ENCODE measurements at places on chromosomes 7 and 10.

DNA sequence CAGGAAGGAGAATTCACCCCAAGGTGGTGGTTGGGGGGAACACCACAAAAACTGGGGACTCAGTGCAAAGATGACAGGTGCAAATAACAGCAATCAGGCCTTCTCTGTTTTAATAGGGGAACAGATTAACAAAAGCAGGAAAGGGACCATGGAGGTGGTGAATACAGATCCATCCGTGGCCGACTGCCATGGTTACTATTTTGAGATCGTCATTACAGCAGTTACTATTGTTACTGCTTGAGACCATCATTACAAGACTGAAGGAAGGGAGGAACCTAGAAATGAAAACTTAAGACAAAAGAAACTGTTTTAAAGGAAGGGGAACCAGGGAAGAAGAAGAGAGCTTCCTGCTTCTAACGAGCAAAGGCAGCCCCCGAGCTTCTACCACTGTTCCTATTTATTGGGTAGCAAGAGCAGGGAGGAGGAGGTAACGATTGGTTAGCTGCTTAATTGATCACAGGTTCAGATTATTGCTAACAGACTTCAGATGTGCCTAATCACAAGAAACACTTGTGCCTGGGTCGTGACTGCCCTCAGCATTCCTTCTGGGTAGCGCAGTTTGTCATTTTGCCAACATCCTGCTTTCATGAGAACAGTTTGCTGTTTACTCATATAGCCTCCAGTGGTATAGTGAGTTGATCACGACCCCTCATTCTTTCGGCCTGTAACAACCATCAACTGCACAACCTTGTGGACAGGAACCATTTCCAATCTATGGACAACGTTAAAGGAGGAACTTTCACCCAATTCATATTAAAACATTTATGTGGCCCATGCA, 216.3 kb downstream of the CHCHD3 start:
- no peak for DNase-seq

- DNase-seq = no peak
Observed at GRCh38 chr7:30476459-30477145, 2.0 kb downstream of the NOD1 start.

DNA sequence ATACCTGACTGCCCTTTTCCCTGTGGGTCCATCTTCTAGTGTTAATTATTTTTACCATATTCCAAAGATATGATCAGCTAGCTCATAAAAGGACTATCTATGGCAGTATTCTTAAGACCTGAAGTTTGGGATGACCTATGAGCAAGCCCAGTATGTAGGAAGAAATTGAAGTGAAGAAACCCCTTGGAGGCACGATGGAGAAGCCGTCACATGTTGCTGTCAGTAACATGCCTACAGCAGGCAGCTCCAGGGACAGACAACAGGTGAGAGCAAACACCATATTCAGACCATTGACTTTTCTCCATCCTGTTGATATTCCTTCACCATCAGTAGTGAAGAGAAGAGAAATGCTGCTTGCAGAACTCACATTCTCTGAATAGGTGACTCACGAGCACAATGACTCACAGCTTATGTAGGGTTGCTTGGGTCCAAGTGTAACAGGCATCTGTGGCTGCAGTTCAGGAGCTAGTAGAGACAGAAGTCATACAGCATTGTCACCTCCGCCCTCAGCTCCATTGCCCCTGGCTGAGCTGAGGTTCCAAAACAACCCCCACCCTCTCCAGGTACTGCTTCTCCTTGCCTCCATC, 8.4 kb upstream of the LYZL2 start:
- no peak for DNase-seq

DNA sequence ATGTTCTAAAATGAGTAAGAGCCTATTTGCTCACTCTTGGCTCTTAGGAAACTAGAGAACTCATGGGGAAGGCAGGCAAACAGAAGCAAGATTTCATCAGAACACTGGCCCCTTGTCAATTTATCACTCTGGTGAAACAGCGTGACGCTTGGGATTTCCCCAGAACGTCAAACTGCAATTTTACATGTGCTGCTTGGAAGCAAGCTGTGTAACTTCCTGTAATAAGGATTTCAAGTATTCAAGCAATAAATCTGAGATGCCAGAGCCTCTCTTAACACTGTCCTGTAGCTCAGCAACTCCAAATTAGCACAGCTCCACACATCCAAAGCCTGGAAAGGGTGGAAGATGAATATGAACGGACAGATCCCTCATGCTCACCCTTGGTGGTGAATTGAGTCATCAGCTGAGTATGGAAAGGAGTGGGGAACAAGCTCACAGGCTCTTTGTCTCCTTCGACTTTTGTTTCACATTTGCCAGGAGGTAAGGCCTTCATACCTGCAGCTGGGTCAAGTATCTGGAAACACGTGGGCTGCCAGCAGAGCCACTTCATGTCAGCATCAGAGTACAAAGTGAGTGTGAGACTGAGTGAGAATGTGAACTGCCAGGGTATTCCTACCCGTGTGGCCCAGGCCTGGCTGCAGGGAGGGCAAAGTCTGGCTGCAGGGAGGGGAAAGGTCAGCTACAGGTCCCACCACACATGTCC, 140.4 kb upstream of the NAMPT start:
- peak; percentile 16 for DNase-seq

DNA sequence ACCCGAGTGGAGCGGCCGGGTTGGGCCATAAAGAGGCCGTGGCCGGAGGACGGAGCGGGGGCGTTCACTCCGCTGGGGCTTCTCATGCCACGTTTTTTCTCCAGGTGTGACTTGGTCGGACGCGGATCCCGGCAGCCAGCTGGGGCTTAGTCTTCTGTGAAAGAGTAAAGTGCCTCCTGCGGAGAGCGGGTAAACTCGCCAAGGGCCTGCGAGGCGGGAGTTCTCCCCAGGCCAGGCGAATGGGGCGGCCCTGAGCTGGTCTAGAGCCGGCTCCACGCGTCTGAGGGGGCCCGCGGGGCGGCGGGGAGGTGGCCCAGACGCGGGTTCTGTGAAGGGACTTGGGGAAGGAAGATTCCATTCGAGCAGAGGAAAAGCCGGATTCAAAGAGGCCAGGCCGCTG, 86.3 kb upstream of the VIPR2 start:
- DNase-seq = no peak

DNA sequence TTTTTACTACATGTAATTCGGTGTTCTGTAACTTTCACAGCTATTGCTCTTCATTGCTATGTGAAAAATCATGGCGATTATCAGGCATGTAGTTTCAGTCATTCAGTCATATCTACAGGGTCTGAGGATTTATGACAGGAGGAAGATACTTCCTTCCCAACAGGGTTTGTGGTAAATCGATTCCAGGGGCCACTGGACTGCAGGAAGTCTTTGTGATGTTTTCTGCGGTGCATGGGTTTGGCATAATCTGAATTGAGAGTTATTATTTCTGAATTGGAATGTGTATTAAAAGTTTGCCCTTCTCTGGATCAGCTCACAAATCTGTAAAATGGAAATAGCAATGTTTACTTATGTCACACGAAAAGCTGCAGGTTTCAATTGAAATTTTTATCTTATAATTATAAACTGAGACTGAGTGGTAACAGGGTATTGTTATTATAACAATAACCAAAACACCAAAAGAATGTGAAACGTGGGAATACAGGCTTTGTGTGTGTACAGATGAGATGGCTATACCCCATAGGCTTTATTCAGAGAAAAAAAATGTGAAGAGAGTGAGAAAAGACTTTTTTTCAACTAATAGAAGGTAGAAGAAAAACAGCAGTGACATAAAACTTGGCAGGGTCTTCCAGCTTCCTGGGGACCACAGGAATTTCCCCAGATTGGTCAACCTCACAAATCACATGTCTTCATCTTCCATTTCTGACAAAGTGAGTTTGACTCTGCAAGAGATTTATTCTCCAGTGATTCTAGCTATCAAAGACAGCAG, 307.7 kb upstream of the NFE2L3 start:
- no peak for DNase-seq

DNA sequence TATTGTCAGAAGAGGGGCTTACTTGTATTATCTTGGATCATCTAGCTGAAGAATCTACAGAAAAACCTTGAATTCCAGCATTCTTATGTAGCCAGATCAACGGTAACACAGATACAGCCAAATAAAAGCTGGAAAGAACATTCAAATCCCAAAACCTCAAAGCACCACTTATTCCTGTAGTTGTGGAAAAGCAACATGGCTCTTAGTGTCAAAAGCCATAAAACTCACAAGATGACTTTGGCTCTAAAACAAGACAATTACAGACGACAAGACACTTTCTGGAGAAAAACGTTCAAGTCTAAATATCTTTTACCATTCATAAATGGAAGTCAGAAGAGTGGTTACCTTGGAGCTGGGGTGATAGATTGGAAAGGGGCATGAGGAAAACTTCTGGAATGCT, 173.0 kb downstream of the HERPUD2 start:
- no peak for DNase-seq

DNA sequence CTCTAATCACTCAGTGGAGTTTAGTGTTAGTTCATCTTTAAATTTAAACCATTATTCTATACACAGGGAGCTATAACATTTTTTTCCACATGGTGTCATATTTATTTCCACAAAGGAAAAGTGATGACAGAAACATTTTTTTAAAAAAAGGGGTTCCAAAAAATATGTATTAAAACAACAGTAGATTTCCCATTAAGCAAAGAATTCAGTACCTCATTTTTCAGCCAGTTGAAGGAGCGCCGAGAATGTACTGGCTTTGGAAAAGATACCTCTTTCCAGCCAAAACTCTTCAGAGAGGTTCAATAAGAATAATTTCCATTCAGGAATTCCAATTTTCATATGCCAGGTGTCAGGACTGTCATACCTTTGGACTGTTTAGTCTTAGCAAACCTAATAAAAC, 250.5 kb upstream of the MEOX2 start:
- DNase-seq = no peak

DNA sequence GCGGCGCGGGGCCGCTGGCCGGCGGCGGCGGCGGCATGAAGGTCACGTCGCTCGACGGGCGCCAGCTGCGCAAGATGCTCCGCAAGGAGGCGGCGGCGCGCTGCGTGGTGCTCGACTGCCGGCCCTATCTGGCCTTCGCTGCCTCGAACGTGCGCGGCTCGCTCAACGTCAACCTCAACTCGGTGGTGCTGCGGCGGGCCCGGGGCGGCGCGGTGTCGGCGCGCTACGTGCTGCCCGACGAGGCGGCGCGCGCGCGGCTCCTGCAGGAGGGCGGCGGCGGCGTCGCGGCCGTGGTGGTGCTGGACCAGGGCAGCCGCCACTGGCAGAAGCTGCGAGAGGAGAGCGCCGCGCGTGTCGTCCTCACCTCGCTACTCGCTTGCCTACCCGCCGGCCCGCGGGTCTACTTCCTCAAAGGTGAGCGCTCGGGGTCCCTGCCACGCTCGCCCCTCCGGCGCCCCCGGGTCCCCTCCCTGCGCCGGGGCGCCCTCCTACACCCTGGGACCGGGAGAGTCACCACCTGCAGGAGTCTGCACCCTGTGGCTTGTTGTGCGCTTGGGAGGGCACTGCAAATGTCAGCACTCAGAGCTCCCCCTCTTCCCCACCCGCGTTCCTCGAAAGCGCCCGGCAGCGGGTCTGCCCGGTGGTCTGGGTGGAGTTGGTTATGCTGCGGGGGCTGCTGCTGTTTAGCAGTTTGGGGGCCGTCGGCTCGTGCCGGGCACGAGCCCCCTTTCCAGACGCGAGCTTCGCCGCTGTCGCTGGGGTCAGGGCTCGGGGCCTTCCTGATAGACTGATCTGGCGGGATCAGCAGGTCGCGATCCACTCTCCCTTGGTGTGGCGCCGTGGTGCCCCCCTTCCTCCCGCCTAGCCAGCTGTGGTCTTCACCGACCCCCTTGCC, 627 bp downstream of the DUSP5 start:
- peak; percentile 52 for DNase-seq

- DNase-seq = no peak
Observed at GRCh38 chr10:54585572-54585971, 215.5 kb downstream of the PCDH15 start.

DNA sequence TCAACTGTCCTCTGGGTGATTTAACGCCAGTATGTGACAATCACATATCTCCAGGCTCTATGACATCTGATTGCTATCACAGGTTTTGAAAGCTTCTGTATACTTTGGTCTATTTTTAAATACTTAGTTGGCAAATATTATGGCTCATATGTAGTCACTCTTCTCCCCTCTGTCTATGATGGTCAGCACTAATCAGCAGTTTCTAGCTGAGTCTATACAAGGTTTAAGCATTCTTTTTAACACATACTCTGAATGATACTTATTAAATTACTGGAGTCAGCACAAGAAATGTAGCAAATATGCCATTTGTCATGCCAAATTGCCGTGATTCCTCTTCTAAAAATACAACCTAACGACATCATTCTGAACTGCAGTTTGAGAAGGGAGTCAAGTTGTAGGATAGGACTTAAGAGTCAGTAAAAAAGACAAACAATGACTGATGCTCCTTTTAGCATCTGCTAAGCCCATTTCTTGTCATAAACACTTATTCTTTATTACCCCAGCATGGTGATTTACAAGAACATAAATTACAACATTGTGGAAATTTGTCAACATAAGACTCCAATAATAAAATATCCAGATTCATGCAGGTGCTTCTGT, 947.8 kb downstream of the XPNPEP1 start:
- DNase-seq = no peak

GRCh38 chr10:70622981-70623844, 20.7 kb upstream of the PRF1 start:
- DNase-seq = no peak

DNA sequence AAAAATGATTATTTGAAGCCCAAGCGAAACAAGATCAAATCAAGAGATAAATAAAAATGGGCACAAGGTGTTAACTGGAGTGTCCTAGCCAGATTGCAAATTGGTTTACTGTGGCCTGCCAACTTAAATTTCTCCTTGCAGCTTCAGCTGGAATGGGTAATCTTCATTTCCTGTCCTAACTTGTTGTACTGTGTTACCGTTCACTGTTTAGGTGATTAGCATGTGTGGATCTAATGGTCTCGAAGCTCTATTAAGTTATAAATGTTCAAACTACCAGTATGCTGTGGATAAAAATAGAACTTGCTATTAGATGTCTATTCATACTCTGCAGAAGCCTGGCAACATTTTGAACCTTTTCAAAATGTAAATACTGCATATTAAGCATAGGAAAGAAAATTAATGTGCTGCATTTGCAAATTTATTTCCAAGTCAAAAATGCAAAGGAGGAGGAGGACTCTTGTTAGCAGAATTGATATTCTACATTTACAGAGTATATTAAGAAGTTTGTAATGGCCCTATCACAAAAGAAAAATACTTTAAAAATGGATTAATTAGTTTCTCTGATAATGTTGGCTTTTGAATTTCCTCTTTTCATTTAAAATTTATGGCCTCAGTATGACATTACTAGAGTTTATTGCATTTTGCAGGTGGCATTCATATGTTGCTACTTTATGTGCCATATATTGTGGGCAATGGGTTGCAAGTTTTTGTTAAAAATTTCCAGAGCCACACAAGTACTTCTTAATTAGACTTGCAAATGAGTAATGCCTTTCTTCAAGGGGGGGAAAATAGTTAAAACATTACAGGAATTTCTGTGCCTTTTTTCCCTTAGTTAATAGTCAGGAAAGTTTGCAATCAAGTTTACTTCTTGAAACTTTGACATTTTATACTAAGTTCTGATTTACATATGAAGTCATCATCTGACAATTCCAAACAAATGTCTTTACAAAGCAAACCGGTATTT, 92.1 kb downstream of the CABCOCO1 start:
- no peak for DNase-seq

DNA sequence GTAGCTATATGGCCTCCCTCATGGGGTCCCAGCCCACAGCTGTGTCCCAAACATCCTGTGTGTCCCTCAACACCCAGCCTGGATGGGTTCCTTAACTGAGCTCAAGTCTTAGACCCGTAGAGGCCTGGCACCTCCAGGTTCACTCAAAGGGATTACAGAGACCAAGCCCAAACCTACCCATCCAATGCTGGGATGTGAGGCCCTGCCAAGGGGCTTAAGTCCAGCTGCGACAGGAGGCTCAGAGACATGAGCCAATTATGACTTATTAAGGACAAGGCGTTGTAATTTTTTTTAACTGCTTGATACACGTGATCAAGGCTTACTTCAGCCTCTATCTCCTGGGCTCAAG, 105.6 kb upstream of the RET start:
- no peak for DNase-seq

All from T-cell (primary cell).